ENCODE measurements at places on chromosomes 6 and 20.

DNA sequence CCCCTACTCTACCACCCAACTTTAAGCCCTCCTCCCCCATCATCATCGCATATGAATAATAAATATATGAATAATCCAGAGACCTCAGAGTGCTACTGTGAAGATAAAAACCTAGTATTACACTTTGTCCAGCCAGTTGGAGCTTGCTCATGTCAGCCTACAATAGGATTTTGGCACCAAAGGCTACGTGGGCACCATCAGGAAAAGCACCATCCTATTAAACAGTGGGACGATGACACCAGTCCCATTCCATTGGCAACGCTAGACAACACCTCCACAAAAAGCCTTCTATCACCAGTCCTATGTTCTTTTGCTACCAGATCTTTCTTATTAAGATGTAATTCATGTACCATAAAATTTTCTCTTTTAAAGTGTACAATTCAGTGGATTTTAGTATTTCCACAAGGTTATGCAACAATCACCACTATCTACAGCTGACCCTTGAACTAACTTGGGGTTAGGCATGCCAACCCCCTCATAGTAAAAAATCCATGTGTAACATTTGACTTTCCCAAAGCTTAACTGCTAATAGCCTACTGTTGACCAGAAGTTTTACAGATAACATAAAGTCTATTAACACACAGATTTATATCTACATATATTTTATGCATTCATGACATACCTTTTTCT is 41.1 kb downstream of the CNKSR3 start:
- DNase-seq = no peak

DNA sequence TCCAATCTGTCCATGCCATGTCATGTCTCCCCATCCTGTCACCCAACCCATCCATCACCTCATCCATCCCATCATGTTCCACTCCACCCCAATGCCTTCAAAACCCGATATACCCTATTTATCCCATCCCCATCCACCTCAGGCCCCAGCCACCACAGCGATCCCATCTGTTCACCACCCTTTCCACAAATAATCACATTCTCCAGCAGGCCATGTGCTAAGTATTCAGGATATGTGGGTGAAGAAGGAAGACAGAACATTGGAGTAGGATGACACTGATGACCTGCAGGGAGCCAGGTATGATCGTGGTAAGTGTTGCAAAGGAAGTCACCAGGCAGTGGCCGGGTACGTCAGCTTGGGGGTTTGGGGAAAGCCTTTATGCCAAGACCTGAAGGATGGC is 48.8 kb downstream of the NPEPL1 start:
- no peak for DNase-seq

DNA sequence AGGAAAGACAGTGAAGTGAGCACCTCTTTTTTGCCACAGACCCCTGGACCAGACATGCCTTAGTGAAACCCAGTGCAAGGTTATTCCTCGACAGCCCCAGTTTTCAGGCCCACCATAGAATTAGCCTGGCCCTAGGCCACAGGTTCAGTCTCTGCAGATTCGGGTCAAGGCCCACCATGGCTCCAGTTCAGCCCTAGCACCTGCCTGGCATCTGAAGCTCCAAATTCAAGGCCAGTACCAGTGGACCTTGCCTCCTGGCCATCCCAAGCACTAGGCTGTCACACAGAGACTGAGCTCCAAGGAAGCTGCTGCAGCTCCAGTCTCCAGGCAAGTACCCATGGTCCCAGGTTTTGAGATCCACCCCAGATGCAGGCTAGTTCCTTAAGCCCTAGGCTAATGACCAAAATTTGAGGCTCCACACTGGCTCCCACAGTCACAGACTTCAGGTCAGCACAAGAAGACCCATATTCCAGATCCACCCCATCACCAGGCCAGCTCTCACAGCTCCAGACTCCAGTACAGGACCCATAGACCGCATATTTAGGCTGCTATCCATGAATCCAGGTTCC is 877.5 kb upstream of the ADGRB3 start:
- DNase-seq = no peak

- no peak for DNase-seq
Measured at GRCh38 chr6:28125401-28125800, 992 bp downstream of the ZSCAN16 start.

- DNase-seq = no peak
Measured at GRCh38 chr6:30963641-30964040, 19.9 kb upstream of the MUC21 start.

GRCh38 chr6:23435126-23435525 is 690.9 kb upstream of the NRSN1 start:
- no peak for DNase-seq

GRCh38 chr6:104713982-104714381 is 145.7 kb downstream of the HACE1 start:
- no peak for DNase-seq

- no peak for DNase-seq
Measured at GRCh38 chr6:126761854-126762253, 356.6 kb upstream of the RSPO3 start.

- DNase-seq = no peak
Measured at GRCh38 chr6:100730001-100730980, 150.8 kb downstream of the ASCC3 start.

DNA sequence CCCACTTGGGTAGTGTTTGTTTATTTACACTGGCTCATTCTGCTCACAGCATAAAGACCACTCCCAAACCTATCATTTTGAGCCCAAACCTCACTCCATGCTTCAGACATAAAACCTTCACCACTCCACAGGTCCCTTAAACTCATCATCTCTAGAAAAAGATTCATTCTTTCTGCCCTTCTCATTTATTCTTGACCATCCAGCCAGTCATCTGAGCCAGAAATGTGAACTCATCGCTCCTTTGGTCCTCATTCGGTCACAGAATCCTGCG is 12.4 kb downstream of the TPMT start:
- DNase-seq = peak; percentile 80

DNA sequence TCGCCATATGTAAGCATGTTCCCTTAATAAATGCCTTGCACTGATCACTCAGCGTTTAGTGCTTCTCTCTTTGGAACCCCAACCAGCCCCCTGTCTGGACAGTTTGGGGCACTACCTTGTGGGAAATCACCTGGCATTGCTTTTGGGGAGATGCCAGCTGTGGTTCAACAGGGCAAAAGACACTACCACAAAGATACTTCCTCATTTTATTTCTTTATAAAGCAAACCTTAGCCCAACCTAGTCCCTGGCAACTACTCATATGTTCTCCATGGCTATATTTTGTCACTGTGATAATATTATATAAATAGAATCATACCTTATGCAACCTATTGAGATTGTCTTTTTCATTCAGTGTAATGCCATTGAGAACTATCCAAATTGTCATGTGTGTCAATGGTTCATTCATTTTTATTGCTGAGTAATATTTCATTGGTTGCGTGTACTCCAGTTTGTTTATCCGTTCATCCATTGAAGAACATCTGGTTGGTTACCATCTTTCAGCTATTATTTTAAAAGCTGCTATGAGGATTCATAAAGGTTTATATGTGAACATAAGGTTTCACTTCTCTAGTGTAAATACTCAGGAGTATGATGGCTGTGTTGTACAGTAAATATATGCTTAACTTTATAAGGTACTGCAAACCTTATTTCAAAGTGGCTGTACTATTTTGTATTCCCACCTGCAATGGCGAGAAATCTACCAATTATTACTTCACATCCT is 114.8 kb downstream of the MOXD1 start:
- DNase-seq = no peak

GRCh38 chr6:17574866-17575560 is 25.1 kb upstream of the FAM8A1 start:
- no peak for DNase-seq

Measured in NCI-H1105 treated with DMSO at 0.1 percent for 48 hours (cell line).